ENCODE measurements at places on chromosomes 2 and 18.

DNA sequence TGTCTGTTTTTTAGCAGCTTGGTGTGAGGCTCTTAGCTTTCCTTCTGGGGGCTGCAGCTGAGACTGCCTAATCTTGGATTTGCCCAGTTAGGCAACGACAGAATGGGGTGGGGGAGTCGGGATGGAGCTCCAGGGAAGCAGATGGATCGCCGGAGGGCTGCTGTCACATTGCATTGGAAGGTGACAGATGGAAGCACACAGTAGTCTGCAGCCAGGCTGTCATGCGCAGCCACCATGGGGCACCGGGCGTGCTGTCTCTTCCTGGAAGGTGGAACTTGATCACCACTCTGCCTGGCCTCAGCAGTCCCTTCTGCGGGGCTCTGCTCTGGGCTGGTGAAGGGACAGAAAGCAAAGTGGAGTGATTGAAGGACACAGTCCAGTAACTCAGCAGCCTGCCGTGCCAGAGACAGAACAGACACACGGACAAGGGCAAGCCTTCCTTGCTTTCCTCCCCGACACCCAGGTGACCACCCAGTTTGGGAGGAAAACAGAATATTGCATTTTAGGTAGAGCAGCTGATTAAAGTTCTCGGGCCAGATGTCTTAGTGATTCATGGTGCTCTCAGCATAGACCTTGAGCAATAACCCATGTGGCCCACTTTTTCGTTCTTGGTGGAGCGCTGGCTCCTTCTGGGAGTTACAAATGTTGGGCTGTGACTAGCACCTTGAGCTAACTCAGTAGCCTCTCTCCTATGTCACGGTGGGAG is 40.9 kb downstream of the RNF144A start:
- no peak for DNase-seq

DNA sequence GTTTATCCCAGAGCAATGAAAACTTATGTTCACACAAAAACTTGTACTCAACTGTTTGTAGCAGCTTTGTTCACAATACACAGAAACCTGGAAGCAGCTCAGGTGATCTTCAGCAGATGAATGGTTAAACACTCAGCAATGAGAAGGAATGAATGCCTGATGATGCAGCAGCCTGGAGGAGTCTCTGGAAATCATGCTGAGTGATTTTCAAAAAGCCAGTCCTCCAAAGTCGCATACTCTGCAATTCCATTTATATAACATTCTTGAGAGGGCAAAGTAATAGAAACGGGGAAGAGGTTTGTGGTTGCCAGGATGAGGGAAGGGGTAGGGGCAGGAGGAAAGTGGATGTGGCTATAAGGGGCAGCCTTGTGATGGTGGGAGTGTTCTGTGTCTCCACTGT is 108.1 kb downstream of the CTIF start:
- DNase-seq: no peak

- DNase-seq: no peak
Measured at GRCh38 chr18:4017480-4017879, 437.6 kb downstream of the DLGAP1 start.

GRCh38 chr2:20333738-20334137 is 16.9 kb downstream of the PUM2 start:
- DNase-seq: no peak

DNA sequence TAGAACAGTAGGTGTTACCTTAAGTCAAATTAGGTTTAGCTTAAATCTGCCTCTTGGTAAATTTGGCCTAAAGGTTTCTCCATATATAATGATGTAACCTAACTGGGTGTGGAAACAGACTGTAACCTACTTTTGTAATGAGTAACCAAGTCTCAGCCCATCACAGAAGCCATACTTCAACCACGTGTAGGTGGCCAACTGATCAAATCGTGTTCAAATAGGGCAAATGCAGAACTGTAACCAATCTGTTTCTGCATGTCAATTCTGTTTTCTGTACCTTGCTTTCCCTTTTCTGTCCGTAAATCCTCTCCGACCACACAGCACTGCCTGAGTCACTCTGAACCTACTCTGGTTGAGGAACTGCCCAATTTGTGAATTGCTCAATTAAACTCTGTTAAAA is 34.0 kb upstream of the PLA2R1 start:
- no peak for DNase-seq

Measured in stimulated activated CD8-positive, alpha-beta memory T cell treated with anti-CD3 and anti-CD28 coated beads, Interleukin-7, amount 100 ng/mL, for 1 hour (primary cell).